ENCODE measurements at places on chromosomes 6 and 20.

GRCh38 chr20:9214685-9215084 is 145.8 kb downstream of the PLCB4 start:
- DNase-seq: no peak

- DNase-seq: no peak
These were observed 329 bp upstream of the ZKSCAN3 start for GRCh38 chr6:28349344-28349891.

- no peak for DNase-seq
These were observed 15.4 kb downstream of the SLC17A4 start for GRCh38 chr6:25769983-25770382.

DNA sequence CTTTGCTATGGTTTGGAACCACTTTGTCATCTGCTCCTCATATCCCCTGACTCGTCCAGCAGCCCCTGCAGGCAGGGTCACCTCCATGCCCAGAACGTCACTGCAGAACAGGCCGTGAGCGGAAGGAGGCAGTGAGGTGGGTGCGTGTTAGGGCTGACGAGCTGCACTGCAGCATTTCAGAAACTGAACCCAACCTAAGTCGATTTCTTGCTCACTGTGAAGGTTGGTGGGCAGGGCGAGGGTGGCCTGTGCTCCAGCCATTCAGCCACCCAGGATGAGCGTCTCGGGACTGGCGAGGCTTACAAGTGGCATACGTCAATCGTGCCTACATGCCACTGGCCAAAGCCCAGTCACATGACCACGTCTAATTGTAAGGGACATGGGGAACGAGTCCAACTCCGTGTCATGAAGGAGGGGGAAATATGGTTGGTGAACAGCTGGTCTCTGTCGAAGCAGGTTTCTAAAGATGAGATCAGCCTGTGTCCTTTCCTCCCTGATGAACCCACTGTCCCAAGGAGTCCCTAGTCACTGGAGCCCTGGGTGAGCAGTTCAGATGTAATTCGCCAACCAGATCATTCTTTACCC is 289.1 kb downstream of the TAF4 start:
- no peak for DNase-seq

- no peak for DNase-seq
These were observed 29.1 kb downstream of the QRSL1 start for GRCh38 chr6:106658469-106658868.

DNA sequence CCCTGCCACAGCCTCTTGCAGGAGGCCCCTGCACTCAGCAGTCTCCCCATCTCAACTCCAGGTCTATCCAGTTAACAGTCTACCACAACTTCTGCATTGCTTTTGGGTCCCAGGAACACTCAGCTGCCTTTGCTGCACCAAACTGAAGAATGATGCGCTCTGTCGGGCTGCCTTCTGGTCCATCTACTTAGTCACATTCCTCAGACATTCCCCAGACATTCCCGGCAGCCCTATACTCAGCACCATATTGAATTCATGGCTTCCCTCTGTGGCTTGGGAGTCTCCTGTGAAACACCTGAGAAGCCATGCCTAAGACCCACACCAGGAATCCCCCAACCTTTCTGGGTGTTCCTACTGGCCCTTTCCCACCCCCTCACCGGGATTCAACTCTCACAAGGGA is 99.6 kb upstream of the COL21A1 start:
- no peak for DNase-seq

GRCh38 chr6:52186480-52186879 is 305 bp downstream of the IL17A start:
- DNase-seq: no peak

DNA sequence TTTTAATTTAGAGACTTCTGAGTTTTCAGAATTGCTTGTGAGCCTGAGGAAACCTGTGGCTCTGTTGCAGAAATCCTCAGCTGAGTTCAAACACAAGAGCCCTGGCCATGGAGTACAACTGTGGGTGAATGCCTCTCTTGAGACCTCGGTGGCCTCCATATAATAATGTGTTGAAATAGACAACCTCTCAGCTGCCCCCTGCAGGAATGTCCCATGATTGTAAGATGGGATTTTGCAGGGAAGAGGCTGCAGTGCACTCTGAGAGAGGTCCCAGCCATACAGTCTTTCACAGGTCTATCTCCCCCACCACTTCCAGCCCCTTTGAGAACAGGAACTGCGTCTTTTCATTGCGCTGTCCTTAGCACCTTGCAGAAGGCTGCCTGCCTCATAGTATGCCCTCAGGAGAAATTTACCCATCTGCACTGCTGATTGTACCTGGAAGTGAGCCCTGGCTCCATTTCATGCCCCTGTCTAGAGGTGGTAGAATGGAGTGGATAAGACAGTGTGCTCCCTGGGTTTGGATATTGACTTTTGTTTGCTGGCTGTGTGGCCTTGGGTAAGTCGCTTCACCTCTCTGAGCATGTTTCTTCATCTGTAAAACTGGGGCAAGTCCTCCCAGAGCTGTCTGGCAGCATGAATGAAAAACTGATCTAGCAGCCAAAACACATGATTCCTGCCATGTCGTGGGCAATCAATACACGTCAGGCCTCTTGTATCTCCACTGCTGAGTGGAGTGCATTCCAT is 16.8 kb upstream of the CDH22 start:
- DNase-seq: no peak

- DNase-seq: no peak
These were observed 419.2 kb upstream of the SULF2 start for GRCh38 chr20:48204499-48204898.

GRCh38 chr20:1801225-1801928 is 93.8 kb upstream of the SIRPA start:
- DNase-seq: no peak

- peak; percentile 21 for DNase-seq
These were observed 12.8 kb downstream of the STK4 start for GRCh38 chr20:44979090-44979621.

DNA sequence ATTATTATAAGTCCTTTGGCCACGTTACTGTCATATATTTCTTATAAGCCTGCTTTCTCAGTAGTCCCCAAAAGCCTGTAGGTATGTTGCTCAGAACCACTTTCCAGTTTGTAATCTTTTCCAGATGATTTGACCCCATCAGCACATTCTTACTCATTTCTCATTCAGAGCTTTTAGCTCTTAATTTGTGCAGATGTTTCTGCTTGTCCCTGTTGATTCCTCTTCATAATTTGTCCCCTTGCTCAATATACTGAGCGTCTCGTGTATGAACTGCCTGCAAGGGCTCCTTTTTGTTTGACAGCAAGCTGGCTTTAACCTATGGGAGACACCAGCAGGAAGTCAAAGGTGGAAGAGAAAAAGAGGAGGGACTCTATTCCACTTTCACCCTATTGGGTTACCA is 733.8 kb upstream of the GJE1 start:
- DNase-seq: no peak

DNA sequence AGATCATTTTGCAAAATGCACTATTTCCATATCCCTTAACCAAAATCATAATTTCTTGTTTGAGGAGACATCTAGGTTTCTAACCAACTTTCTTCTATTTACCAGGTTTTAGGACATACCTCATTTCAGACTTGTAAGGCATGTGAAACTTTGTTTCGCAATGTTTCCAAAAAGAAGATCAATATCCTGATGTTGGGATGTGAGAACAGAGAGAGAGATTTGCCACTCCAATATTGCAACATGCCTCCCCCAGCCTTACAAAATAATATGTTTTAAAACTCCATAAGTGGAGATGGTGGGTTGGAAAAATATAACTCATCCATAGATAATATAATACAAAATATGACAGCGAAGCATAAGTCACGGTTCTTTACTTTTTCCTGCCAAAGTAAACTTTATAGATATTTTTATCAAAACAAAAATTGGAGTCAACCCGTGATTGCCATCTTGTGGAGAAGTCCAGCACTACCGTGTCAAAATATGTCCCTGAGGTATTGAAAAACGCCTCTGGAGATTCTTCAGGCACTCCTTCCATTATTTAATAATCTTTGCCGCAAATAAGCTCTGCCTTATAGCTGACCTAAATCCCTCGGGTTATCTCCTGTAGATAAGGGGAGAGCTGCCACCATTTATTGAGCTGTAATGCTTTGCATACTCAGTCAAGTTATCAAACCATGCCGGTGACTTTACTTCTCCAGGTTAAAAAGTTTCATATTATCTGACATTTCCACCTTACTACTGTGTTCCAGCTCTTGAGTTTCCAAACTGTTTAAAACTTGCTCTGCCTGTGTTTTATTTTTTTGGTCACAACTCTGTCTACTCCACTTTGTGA is 534.2 kb downstream of the HACE1 start:
- DNase-seq: no peak

DNA sequence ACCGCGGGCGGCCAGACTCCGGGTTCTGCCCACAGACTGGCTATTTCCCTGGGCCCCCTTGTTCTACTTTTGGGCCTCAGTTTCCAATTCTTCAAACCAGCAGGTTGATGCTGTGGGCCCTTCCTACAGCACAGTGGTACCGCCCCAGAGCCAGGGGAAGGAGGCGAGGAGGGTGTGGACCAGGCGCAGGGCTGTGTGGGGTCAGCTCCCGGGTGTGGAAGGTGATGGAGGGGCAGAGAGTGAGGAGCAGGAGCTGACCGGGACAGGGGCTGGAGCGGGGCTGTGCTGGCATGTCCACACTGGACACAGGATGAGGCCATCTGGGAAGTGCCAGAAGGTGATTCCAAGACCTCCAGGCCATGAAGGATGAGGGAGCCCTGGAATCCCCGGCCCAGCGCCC is 35.2 kb upstream of the CHRNA4 start:
- DNase-seq: no peak

DNA sequence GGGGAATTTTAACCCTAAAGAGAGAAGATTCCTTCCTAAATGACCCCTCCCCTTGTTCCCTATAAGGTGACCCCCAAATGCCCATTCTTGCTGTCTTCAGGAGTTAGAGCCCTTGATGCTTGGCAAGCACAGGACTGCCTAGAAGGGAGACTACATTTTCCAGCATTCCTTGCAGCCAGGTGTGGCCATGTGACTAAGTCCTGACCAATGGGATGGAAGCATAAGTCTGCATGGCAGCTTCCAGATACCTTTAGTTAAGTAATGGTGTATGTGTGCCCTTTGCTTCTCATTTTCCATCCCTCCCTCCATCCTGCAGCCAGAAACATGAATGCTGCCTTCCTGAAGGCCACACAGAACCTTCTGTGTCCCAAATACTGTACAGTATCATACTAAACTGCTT is 5.5 kb downstream of the BFSP1 start:
- no peak for DNase-seq

- no peak for DNase-seq
These were observed 51.6 kb upstream of the BMP6 start for GRCh38 chr6:7674291-7674690.

DNA sequence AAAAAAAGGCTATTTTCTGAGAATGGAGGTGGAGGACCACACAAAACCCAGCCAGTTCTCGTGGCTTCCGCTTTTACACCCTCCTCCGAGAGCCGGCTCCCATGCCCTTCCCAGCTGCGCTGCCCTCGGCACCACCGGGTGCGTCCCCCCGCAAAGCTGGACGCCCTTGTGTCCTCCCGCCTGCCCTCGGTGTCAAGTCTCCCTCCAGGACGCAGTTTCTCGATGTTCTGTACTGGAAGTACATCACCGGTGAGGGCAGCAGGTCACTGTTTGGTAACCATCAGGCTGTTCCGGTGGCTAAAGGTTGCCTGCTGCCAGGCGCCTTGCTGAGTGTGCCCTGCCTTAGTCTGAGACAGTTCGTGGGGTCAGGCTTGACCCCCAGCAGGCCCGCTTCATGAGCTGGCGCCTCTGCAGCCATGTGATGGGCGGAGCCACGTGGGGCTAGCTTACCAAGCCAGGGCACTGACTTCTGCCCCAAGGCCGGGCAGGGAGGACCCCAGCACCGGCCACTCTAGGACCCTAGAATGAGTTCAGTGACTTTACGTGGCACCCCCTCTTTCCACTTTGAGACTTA is 34.6 kb downstream of the RREB1 start:
- DNase-seq: no peak

DNA sequence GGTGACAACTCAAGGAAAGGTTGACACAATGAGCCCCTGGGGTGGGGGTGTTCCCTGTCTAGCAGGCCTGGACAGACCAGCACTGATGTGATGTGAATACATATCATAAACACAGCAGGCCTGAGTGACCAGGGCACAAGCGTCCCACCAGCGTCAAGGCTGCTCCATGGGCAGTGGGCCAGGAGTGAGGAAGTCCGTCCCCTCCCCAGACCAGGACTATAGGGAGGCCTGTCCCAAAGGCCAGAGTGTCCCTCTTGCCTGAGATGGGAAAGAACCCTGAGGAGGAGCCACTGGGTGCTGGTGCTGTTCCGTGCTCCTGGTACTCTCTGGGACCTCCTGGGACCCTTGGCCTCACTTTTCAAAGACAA is 44.6 kb downstream of the RRBP1 start:
- no peak for DNase-seq

GRCh38 chr6:125489579-125490285 is 188.0 kb upstream of the HDDC2 start:
- DNase-seq: no peak

DNA sequence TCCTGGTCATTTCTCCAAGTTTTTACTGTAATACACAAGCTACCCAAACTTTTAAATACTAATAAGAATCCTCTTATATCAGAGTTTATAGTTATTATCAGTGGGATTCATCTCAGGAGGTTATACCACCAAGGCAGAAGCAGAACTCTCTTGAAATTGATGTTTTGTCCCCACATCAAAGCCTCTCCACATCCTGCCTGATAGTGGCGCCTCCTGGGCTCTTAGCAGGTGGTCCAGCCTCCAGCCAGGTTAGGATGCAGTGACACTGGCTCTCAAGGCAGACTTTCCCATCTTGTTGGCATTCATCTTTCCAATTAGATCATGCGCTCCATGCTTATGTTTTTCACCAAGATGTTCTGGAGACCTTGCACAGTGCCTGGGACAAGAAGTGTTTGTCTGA is 81.8 kb upstream of the INSM1 start:
- no peak for DNase-seq

DNA sequence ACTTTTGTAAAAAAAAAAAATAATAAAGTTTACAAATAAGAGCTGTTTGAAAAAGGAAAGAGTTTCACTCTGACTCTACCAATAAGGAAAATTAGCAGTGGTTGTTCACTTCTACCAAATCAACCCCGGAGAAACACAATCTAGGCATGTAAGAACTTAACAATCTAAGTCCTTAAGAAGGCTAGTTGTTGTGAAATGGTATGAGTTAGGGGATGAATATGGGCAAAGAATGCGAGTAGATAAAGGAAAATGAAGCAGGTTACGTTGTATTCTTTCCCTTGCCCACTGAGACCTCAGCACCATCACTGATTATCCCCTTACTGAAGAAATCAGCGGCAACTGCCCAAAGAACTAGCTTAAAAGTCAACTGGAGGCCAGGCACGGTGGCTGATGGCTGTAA is 15.4 kb downstream of the MOCS1 start:
- DNase-seq: no peak

GRCh38 chr6:136337121-136337520 is 47.5 kb upstream of the BCLAF1 start:
- DNase-seq: no peak

DNA sequence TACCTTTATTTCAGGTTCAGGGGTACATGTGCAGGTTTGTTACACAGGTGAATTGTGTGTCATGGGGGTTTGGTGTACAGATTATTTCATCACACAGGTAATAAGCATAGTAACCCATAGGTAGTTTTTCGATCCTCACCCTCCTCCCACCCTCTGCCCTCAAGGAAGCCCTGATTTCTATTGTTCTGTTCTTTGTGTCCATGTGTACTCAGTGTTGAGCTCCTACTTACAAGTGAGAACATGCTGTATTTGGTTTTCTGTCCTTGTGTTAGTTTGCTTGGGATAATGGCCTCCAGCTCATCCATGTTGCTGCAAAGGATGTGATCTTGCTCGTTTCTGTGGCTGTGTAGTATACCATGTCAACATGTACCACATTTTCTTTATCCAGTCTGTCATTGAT is 66.0 kb downstream of the STK4 start:
- DNase-seq: no peak

GRCh38 chr6:72788188-72788587 is 166.3 kb downstream of the KCNQ5 start:
- no peak for DNase-seq
